ENCODE measurements at places on chromosomes 11 and 22.

- no peak for DNase-seq
- no peak overlapping the region for H3K4me3 ChIP-seq
- no peaks in the 10 kb centered on the region for H3K4me1 ChIP-seq
Observed at GRCh38 chr11:24400059-24400665, 96.7 kb upstream of the LUZP2 start.

DNA sequence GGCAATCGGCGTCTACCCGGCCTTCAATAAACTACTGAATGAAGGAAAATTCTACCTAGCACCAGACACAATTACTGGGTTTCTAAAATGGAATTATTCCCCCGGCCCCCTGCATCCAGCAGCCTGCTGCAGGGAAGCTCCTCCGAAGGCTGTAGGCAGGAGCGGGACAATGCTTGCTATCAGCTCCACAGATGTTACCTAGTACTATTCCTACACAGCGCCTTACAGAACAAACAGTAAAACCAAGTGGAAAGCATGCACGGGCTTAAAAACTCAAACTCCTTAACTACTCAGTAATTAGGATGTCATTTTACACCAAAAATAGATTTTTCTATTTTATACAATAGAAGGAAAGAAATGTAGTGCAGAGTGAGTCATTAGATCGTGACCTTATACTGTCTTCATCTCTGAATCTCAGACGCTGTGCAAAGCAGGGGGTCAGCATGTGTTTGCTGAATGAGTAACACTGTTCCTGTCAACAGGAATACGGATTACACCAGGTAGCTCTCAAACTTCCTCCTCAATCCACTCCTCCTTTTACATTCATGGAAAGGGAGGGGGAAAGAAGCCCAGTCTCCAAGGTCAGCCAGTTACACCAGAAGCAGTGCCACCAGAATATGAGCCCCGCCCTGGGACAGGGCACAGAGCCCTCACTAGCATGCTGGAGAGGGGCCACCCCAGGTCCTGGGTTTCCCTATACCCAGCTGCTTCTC is 74.9 kb downstream of the PACSIN2 start:
- no peaks in the 10 kb centered on the region for H3K36me3 ChIP-seq
- no peak overlapping the region for H3K4me3 ChIP-seq
- no peak overlapping the region for H3K27ac ChIP-seq
- no peaks in the 10 kb centered on the region for H3K27me3 ChIP-seq
- peaks cover 23% of the 10 kb centered on the region for H3K4me1 ChIP-seq
- DNase-seq, result no peak

DNA sequence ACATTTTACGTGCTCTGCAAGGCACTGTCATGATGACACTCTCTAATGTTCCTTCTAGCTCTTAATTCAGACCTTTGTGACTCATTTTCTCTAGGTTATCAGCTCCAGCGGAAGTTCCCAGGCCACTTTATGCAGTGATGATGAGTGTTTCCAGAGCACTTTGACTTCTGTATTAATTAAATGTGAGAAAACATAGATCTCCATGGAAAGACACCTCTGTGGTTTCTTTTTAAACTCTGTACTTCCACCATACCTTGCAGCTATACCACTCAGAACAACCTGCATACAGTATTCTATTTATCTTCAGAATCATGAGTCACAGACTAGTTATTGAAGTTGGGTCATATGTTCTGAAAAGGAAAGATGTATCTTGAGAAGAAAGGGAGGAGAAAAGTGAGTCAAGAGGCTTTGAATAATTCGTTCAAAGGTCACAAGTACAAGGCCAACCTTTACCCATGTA is 175.6 kb upstream of the TENM4 start:
- no peaks in the 10 kb centered on the region for H3K4me1 ChIP-seq
- no peak overlapping the region for H3K27ac ChIP-seq
- H3K4me3 ChIP-seq, result no peak overlapping the region
- no peaks in the 10 kb centered on the region for H3K36me3 ChIP-seq
- H3K27me3 ChIP-seq, result no peaks in the 10 kb centered on the region

- no peaks in the 10 kb centered on the region for H3K27me3 ChIP-seq
- no peaks in the 10 kb centered on the region for H3K4me1 ChIP-seq
- no peak overlapping the region for H3K27ac ChIP-seq
- no peak for DNase-seq
- no peaks in the 10 kb centered on the region for H3K36me3 ChIP-seq
Observed at GRCh38 chr11:37076866-37077265, 478.8 kb upstream of the RAG2 start.

- peaks cover 17% of the 10 kb centered on the region for H3K36me3 ChIP-seq
- DNase-seq, result no peak
- no peak overlapping the region for H3K4me3 ChIP-seq
- H3K27ac ChIP-seq, result peak overlapping the region; percentile 63
- H3K27me3 ChIP-seq, result no peaks in the 10 kb centered on the region
Observed at GRCh38 chr11:67410984-67411784, 4.3 kb upstream of the CARNS1 start.

DNA sequence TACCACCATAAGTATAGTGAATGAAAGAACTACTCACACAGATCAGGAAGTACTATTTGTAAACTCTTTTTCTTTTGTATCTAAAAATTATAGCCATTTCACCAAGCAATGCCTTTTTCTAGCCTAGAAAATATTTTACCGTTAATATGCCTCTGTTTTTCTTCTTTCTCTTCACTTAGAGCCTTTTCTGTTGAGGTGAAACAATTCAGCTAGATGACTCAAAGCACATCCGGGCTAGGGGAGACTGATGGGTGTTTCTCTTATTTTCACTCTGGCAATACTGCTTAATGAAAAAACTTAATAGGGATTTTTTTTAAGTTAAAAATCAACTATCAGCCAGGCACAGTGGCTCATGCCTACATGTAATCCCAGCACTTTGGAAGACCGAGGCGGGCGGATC is 93.3 kb downstream of the SGSM3 start:
- no peak for DNase-seq
- peaks cover 10% of the 10 kb centered on the region for H3K36me3 ChIP-seq
- H3K27ac ChIP-seq, result peak overlapping the region; percentile 72
- H3K4me3 ChIP-seq, result peak overlapping the region; percentile 53

Data from natural killer cell (primary cell).